ENCODE measurements at places on chromosomes 12 and 14.

DNA sequence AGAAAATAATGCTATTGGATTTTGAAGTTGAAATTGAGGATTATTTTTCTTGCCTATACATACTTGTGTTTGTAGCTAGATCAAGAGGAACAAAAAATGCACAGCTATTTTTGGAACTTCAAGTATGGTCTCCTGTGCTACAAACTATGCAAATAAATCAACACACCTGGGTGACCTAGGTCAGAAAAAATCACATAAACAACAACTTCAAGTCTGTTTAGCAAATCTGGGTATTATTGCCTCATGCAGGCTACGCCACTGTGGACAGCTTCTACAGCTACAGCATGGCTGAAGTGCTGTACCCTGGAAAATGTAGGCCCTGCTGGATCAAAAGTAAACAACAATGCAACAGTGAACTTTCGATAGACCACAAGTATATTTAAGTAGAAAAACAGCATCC, 87.5 kb downstream of the SLC6A15 start:
- no peak for DNase-seq

DNA sequence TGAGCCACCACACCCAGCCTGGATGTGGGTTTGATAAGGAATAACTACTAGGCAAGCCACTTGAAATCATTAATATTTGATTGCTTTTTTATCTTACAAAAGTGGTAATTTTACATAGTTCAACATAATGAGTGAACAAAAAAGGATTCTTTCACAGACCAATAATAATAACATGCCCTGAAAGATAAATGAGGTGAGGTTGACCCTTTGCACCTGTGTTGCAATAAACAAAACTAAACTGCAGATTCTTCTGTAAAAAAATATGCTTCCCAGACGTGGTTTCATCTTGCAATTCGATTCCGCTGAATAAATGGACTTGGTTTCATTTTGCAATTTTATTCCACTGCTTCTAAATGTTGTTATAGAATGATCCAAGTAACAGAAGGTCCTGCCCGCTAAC, 1514.9 kb upstream of the TMEM132C start:
- DNase-seq: no peak

- no peak for DNase-seq
Measured at GRCh38 chr12:78331181-78331580, 500.5 kb downstream of the NAV3 start.

- DNase-seq: no peak
Measured at GRCh38 chr12:131723532-131723931, 12.6 kb downstream of the SFSWAP start.

DNA sequence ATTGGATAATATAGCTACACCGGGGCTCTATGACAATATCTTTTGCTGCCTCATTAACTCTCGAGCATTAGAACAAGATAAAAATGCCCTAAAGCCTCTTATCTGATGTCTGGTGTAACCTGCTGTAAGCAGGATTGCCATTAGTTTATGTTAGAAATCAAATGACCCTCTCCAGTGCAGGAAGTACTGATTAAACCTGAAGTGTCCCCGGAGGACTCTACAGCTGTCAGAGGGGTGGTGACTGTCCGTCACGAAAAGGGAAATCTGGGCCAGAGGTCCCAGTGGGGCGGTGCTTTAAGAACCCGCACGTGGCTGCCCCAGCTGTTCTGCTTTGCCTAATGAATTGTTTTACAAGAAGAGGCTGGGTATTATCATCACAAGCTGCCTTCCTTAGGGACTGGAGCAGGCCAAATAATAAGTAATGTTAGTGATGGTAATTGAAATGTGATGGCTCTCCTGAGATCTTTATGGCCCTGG, 55.7 kb downstream of the LIN52 start:
- DNase-seq: no peak

- no peak for DNase-seq
Measured at GRCh38 chr14:45242706-45243105, 10.3 kb downstream of the MIS18BP1 start.

DNA sequence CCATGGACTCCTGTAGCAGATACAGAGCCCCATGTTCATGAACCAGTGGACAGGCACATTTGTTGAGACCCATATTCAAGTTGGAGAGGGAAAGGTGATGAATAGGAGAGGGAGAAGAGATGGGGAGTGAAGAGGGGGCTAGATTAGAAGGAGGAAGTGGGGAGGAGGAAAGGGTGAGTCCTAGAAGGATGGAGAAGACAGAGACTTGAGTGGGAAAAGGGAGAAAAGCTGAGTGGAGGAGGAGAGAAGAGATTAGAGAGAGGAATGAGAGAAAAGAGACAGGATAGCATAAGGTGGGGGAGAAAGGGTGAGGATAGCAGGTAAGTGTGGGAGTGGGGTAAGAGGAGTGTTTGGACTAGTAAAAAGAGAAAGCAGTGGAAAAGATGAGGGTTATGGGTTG, 4.9 kb upstream of the ASIC1 start:
- no peak for DNase-seq

- no peak for DNase-seq
Measured at GRCh38 chr12:22268973-22269372, 65.5 kb downstream of the ST8SIA1 start.

GRCh38 chr12:111438481-111438880, 32.8 kb downstream of the SH2B3 start:
- DNase-seq: no peak

GRCh38 chr12:29023436-29024076, 125.5 kb upstream of the FAR2 start:
- no peak for DNase-seq

DNA sequence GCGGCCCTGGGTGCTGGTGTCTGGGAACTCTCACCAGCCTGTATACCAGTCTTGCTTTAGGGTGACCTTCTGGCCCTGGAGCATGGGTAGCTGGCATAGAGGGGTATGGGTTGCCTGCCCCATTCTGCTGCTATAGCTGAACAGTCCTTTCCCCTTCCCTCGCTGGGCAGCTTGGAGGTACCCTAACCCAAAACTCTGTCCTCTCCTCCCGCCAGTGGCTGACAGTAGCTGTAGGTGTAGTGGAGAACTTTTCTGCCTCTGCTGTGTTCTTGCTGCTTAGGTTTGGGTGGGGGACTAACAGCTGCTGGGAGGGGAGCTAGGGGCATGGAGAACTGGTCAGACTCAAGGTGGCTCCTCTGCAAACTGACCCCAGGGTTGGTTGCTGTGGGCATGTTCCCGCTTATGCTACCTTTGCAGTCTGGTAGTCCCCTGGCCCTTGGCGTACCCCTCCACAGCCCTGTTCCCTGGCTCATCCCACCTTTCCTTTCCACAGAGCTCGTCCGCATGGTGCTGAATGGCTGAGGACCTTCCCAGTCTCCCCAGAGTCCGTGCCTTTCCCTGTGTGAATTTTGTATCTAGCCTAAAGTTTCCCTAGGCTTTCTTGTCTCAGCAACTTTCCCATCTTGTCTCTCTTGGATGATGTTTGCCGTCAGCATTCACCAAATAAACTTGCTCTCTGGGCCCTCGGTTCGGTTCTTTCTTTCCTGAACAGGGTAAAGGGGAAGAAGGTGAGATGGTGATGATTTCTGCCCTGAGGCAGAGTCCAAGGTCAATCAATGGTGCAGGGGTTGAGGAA, 2.9 kb downstream of the MYL6 start:
- no peak for DNase-seq

GRCh38 chr14:88181072-88181471, 142.0 kb downstream of the KCNK10 start:
- no peak for DNase-seq

- DNase-seq: no peak
Measured at GRCh38 chr12:56029666-56030293, 8.9 kb downstream of the IKZF4 start.

DNA sequence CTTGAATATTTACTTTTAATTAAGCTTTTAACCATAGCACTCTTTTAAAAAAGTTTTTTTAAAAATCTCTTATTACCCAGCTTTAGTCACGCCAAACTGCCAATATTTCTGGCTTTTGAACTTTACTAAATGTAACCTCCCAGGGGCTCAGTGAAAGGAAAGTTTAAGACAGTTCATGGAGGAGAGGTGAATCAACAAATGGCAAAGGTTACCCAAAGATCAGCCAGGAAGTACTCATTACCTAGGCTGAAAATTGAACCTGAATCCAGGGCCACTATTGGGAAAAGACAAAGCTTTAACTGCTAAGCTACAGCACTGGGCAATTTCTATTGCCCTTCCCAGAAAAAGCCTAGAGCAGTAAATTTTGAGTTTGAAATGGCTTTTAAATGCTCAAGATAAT, 282.2 kb downstream of the GPHN start:
- DNase-seq: no peak

GRCh38 chr12:30902001-30902400, 24.5 kb upstream of the TSPAN11 start:
- no peak for DNase-seq

- DNase-seq: no peak
Measured at GRCh38 chr14:60253649-60254048, 4.6 kb downstream of the PPM1A start.

DNA sequence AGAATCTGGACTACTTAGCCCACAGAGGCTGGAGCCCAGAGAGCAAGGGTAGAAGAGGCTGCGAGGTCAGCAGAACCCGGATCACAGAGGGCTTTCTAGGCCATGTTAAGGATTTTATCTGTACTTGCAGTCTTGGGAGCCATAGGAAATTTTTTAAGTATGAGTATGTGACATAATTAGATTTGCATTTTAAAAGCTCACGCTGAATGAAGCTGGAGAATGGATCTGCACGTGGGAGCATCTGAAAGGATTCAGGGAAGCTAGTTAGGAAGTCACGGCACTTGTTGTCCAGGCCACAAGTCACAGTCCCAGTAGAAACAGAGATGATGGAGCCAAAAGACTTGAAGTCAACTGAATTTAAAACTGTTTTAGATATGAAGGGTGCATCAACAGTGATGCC, 14.1 kb downstream of the CORO1C start:
- DNase-seq: no peak

Data from AG04450 (cell line).